Stimulated activated CD8-positive, alpha-beta memory T cell treated with anti-CD3 and anti-CD28 coated beads, Interleukin-4, amount 100 ng/mL, for 4 hours (primary cell): ENCODE measurements at places on chromosomes 1 and 21.

DNA sequence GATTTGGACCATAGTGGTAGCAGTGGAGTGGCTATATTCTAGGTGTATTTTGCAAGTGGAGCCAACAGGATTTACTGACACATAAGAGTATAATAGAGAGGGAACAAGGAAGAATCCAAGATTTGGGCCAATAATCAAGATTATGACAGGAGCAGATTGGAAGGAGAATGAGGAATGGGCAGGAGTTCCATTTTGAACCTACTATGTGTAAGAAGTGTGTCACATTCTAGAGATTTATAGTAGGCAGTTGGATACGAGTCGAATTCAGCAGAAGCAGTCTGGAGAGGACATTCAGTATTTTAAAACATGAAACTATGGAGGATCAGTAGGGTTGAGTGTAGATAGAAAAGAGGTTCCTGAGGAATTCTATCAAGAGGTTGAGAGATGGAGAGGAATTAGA lies 21.7 kb downstream of the INKA2 start:
- DNase-seq = no peak

DNA sequence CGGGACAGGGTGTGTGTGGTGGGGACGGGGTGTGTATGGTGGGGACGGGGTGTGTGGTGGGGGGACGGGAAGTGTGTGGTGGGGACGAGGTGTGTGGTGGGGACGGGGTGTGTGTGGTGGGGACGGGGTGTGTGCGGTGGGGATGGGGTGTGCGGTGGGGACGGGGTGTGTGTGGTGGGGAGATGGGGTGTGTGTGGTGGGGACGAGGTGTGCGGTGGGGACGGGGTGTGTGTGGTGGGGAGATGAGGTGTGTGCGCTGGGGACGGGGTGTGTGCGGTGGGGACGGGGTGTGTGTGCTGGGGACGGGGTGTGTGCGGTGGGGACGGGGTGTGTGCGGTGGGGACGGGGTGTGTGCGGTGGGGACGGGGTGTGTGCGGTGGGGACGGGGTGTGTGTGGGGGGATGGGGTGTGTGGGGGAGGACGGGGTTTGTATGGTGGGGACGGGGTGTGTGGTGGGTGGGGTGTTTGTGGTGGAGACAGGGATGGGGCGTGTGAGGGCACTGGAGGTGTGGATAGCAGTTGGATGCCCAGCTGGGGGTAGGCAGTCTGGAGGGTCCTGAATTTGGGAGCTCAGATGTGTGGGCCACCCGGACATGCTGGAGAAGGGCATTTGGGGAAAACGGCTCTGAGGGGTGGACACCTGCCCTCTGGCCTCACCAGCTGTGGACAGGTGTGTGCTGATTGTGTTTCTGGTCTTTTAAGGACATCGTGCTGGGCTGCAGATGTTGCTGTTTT lies 16.9 kb downstream of the IBA57 start:
- no peak for DNase-seq

DNA sequence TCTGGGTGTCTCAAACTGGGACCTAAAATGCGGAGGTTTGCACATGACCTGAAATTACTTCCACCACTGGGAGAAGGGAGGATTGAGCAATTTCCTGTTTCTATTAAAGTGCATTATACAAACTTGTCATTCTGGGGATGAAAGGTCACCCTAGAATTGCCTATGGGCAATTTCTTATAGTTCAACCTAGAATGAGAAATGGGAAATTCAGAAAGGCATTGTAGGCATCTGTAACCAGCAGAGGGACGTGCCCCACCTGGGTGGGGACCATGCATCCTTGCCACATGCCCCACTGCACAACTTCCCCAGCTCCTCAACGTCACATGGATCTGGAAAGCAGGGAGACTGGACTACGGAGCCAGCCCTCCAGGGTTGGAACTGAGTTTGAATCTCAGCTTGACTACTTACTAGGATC lies 47.0 kb downstream of the MRPL39 start:
- no peak for DNase-seq

DNA sequence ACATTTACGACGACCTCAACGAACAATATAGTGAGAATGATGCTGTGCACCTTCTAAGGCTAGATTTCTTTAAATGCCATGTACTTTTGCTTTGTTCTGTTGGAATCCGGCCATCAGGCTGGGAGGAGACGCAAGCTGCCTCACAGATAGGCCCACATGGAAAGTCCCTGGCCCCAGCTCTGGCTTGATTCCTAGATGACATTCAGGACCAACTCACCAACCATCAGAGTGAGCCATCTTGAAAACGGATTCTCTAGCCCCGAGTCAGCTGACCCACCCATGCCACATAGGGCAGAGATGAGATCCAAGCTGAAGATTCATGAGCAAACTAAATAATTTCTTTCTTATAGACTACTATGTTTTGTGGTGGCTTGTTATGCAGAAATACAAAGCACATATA lies 164.4 kb downstream of the ZNF281 start:
- DNase-seq = no peak

GRCh38 chr1:113770031-113770430 lies 10.7 kb upstream of the PHTF1 start:
- no peak for DNase-seq

DNA sequence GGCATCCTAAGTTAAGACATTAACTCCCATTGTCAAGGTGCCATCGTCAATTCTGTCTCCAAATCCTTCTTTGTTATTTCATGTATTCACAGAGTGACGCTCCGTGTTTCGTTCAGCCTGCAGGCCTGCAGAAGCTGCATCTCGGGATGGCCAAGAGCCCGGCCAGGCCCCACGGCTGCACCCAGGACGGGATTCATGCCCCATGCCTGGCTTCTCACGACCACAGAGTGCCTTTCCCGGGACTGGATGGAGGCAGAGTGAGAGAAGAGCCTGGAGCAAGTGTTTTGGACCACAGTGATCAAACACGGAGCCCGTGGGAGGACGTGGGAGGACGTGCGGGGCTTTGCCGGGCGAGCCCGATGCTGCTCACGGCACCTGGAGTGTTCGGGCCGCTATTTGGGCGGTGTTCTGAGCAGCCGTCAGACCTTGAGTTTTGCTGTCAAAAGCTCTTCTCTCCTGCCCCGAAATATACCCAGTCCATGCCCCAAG lies 56.8 kb downstream of the COL6A1 start:
- DNase-seq = no peak

- no peak for DNase-seq
Observed at GRCh38 chr1:176736015-176736414, 273.0 kb downstream of the PAPPA2 start.

GRCh38 chr1:98280049-98280448 lies 359.2 kb upstream of the DPYD start:
- no peak for DNase-seq

- no peak for DNase-seq
Observed at GRCh38 chr1:25001125-25001915, 71.2 kb upstream of the RUNX3 start.

DNA sequence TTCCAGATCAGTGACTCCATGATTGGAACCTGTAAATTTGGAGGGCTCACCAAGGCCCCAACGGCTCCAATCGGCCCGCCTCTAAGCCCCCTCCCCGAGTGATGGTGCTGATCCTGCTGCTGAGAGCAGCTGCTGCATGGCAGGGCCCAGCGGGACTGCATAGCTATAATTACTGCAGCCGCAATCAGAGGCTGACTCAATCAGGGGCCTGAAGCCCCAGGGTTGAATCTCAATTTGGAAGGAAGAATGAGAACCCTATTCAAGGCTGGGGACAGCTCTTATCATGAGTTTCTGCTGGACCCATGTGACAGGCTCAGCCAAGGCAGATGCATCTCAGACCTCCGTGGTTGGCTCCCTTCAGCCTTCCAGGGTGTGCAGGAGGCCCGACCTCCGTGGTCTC lies 42.8 kb upstream of the MAGOH start:
- no peak for DNase-seq

- no peak for DNase-seq
Observed at GRCh38 chr1:169259816-169260215, 107.8 kb downstream of the NME7 start.

GRCh38 chr1:36253161-36253862 lies 29.1 kb downstream of the THRAP3 start:
- no peak for DNase-seq

DNA sequence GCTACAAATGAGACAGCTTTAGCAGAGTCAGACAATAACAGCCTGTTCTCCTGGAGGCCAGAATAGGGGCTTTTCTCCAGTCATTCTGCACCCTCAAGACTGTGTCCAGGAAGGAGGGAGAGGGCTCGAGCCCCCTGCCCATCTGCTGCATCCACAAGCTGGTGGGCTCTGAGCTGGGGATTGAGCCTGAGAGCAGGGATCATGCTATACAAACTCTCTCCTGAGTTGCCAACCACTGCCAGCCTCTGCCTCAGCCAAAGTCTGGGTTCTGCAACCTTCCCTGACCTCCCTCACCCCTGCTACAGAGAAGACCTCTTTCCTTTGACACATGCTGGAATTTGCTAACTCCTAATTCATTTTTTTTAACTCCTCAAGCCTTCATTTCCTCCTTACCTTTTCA lies 14.8 kb upstream of the PPM1J start:
- no peak for DNase-seq

GRCh38 chr1:165254896-165255625 lies 101.5 kb downstream of the LMX1A start:
- no peak for DNase-seq

- DNase-seq = no peak
Observed at GRCh38 chr1:9506901-9507300, 32.4 kb upstream of the SLC25A33 start.

DNA sequence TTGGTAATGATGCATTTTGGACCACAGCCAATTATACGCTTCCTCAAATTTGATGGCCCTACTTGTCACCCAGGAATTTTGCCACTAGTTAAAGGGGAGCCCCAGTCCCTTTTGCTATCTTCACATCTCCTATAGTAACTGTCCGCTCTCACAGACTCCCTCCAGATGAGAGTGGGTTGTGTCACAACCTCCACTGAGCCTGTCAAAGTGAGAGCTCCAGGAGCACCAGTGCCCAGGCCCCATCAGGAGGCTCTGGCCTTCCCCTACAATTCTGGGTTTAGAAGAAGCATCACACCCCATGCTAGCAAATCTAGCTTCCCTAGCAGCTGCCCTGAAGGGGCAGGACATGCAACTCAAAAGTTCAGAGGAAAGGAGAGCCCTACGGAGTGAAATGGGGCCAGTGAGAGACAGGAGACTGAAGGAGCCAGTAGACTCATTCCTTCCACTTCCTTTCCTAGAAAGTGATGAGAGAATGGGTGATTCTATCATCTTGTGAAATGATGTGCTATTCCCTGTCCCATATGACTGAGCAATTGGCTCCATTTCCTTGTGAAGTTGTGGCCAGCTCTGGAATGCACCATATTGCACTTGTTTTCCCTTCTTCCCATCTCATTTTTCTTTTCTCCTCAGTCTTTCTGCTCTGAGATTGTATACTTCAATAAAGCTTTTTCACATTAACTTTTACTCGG lies 541.3 kb downstream of the DPYD start:
- DNase-seq = no peak

DNA sequence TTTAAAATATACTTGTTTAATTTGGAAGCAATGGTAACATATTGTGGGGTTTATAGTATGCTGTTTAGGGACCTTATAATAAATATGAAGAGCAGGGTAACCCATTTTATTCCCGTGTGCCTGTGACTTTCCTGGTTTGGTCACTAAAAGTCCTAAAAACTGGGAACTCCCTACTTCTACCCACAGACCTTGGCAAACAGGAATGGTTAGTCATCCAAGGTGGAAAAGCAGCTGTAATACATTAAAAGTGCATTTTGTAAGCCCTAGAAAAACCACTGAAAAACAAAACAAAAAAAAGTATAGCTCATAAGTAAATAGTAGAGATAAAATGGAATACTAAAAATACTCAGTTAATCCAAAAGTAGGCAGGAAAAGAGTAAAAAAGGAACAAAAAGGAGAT lies 538.9 kb downstream of the LMO4 start:
- no peak for DNase-seq

DNA sequence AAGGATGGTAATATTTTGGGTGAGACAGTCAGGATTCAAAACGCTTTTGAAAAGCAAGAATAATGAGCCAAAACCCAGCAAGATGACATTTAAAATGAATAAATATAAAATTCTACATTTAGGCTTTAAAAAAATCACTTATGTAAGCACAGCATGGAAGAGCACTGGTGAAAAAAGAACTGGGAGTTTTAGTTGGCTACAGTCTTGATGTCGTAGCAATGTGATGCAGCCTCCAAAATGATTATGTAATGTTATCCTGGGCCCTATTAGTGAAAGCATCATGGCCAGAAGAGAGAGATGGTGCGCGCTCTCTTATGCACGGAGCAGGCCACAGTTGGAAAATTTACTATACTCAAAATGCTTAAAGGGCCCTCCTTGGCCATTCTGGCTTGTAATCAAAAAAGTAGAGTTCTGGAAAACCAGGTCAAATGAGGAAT lies 5.1 kb downstream of the KCNJ9 start:
- DNase-seq = no peak

DNA sequence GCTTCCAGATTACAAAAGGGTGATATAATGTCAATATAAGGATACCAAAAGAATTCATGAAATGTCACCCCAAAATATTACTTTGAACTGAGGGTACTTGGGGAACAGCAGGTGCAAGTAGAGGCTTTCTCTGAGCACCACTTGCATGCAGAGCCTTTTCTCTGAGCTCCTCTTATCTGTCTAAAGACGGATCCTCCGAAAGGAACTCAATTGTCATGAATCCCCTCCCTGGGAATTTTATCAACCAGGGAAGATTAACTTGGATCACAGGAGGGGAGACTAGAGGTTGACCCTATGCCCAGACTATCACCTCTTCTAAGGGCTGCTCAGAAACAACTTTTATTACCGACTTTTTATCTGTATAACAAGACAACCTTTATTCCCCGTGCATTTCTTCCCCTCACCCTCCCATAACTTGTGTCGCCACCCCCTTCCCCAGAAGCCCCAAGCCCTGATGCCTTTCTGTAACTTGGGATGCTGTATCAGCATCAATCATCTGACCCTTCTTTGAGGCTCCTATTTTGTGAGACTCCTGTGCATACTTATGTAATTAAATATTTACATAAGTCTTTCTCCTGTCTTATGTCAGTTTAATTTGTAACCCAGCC lies 94.1 kb downstream of the CACHD1 start:
- DNase-seq = no peak

DNA sequence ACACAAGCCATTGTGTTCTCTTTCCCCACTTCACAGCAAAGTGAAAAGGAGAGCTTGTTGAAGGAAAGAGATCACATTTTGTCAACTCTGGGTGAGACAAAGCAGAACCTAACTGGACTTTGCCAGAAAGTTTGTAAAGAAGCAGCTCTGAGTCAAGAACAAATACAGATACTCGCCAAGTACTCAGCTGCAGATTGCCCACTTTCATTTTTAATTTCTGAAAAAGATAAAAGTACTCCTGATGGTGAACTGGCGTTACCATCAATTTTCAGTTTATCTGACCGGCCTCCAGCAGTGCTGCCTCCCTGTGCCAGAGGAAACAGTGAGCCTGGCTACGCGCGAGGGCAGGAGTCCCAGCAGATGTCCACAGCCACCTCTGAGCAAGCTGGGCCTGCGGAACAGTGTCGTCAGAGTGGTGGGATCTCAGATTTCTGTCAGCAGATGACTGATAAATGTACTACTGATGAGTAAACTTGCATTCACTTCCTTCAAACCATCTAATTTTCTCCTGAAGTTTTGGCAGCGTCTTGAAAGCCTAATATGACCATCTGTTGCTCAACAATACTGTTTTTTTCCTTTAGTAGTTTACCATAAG lies 43.7 kb downstream of the BACH1 start:
- no peak for DNase-seq

- no peak for DNase-seq
Observed at GRCh38 chr1:91541918-91542533, 41.4 kb downstream of the CDC7 start.
